GM20000 (cell line): ENCODE measurements at places on chromosomes 5 and 9.

DNA sequence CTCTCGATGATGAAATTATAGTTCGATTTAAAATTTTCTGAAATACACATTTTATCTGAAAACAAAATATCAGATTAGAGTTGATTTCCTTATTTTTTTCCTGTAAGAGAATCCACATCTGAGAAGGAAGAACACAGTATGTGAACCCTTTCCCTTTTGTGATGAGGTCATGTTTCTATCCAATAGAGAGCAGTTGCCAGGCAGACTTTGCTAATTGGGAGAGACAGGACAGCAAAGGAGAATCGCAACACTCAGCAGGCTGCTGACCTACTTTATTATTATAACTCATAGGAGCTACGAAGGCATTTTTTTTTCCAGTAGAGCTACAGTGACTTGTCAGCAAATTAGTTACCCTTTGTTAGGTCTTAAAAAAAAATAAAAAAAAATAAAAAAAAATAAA lies 242.1 kb downstream of the HCN1 start:
- peak; percentile 5 for DNase-seq

- DNase-seq, result no peak
These were observed 2.6 kb downstream of the NDFIP1 start for GRCh38 chr5:142110988-142111687.

DNA sequence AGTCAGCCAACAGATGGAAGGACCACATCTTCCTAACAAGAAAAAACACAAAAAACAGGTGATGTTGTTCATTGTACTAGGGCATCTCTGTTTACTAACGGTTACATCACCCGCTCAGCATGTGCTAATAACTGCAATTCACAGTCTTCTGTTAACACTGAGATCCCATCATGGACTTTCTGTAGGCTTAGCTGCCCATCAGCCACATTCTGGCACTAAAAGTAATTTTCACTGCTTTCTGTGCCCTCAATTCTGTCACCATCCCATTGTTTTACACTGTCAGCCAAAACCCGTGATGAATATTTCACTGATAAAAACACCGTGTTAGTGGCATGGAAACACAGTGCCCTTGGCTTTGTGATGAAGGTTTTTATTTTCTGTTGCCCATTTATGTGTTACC lies 64.6 kb downstream of the CAST start:
- no peak for DNase-seq

- DNase-seq, result no peak
These were observed 9.4 kb upstream of the NDST1 start for GRCh38 chr5:150498501-150498900.

DNA sequence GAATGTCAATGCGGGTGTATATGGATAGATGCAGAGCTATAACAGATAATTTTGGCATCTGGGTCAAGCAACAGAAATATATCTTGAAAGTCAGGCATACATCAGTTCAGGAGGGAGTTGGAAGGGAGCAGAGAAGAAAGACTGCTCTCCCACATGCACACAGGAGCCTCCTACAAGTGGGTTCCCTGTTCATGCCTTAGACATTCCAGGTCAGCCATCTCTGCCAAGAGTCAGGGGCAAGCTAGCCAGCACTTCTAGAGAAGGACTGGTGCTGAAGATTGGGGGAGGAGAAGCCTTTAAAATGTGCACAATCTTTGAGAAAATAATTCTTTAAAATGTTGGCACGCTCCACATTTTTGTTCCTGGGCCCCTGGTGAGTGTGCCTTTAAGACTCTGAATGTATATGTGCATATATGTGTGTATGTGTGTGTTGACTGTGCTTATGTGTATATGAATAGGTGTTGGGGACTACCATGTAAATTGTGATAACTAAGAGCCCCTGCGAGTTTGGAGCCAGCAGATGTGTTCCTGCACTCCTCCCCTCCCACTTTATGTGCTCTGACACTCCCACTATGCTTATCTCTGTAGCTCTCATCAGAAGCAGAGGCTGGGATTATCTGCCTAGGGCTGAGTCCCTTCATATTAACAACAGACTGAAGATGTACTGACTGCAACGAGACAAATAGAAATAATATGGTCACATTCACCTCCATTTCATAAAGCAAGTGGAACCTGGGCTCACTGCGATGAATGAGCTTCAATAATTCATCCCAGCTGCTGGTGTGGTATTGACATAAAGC lies 21.5 kb upstream of the DELE1 start:
- DNase-seq, result no peak

DNA sequence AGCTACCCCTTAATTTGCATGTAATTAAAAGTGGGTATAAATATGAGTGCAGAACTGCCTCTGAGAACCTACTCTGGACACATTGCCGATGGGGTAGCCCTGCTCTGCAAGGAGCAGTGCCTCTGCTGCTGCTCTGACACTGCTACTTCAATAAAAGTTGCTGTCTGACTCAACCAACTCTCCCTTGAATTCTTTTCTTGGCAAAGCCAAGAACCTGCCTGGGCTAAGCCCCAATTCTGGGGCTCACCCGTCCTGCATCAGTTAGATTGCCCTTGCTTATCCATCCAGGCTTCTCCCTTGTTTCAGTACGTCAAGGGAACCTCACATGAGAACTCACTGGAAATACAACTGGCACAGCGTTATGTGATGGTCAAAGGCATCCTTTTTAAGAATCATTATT lies 44.1 kb downstream of the FBXL7 start:
- no peak for DNase-seq

DNA sequence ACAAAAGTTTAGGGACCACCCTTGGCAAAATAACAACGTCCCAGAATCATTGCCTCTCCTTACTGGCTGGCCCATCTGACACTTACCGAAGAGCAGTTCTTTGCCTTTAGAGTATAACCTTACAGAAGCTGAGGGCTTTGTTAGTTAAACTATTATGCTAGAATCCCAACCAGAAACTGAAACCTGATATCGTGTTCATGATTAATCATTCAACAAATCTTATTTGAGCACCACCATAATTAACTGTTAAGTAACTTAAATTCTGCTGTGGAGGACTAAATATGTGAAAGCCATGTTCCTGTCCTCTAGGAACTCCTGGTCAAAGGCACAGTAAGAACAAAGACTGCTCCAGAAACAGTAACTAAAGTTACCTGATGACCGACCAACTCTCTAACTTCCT lies 104.9 kb downstream of the ARL15 start:
- DNase-seq, result no peak

- no peak for DNase-seq
These were observed 130.5 kb upstream of the ZNF608 start for GRCh38 chr5:124876983-124877382.

- peak; percentile 48 for DNase-seq
These were observed 6.7 kb upstream of the ANKRD18B start for GRCh38 chr9:33517373-33517772.

GRCh38 chr5:96110300-96110699 lies 148.6 kb upstream of the ELL2 start:
- DNase-seq, result no peak
